ENCODE measurements at places on chromosomes 11 and 22.

GRCh38 chr22:46676479-46676878 lies 56.3 kb downstream of the GRAMD4 start:
- no peak for DNase-seq

DNA sequence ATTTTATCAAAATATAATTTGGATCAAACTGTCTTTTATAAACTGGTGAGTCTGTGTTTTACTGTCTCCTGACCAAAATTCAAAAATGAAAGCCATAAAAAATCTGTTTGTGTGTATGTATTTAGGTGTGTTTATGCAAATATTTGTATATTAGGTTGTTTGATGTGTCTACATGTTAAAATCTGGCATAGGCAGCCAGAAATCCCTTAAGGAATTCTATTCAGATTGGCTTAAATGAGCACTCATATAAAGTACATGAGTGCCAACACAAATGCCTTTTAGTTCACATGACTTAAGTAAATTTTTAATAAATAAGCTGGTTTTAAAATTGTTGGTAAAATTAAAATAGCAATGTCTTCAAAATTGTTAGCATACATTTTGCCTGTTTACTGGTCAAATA lies 133.3 kb upstream of the GUCY1A2 start:
- DNase-seq = no peak

GRCh38 chr11:131662317-131662972 lies 292.0 kb downstream of the NTM start:
- no peak for DNase-seq

- DNase-seq = no peak
These were observed 81.8 kb upstream of the SHANK2 start for GRCh38 chr11:71334191-71334590.

DNA sequence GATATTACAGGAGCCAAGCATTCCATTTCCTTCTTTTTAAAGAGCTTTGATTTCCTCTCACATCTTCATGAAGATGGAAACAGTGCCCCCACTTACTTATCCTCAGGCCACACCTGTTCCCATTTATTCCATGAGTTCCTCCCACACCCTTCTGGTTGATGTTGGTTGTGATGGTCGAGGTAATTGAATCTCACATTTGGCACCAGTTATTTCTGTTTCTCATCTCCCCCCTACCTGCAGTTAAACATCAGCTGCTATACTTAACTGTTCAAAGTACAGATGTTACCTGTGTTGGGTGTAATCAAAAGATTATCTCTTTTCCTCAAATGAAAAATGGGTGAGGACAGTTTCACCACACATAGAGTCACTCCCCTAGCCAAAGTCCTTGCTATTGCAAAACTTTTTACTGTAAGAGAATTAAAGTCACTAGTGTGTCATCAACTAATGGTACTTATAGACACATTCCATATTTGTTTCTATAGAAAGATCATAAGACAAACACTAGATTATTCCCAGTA lies 1.9 kb downstream of the TMEM45B start:
- DNase-seq = no peak

GRCh38 chr11:39725081-39725480 lies 1734.4 kb downstream of the LRRC4C start:
- no peak for DNase-seq

GRCh38 chr11:114953039-114953438 lies 274.7 kb downstream of the NXPE2 start:
- DNase-seq = no peak

DNA sequence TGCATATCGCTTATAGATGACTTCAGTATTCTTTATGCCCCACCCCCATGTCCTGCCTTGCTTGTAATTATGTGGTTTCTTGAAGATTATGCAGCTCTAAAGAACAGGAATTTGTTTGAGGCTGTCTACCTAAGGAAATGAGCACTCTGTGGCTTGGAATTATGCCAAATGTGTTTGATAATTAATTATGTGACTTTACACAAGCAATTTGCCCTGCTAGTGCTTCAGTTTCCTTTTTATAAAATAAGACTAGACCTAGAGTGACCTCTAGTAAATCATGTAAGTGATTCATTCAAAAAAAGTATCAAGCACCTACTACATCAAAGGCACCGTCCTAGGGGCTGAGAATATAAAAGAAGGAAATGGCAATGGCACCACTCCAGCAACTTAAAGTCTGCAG lies 491.5 kb upstream of the KIRREL3 start:
- DNase-seq = no peak

GRCh38 chr11:113201054-113201818 lies 113.1 kb upstream of the TTC12 start:
- no peak for DNase-seq

DNA sequence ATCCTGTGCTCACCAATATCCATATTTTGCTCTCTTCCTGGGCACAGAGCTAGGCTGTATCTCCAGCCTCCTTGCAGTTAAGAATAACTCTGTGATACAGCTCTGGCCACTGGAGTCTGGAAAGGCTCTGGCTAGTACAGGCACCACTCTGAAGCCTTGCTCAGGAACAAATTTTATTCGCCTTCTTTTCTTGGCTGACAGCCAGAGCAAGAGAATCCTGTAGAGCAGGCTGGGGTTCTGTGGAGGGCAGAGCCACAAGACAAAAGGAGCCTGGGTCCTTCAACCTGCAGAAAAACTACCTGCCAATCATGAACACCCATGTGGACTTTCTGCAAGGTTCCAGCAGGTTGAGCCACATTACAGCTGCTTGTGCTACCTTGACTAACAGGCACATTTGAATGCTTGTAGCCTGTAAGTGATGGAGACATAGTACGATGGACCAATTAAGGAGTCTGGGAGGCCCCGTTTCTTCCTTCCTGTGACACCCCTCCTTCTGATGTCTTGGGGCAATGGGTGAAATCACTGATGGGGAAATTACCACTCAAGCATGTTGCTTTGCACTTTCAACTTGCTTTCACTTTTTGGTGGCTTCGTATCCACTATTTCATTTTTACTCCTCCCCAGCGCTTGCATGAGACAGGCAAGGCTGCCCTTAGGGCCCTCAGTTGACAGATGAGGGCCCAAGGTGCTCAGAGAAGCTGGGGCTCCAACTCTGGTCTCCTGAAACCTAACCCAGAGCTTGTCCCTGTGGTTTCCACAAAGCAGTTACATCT lies 267.2 kb upstream of the SYN3 start:
- no peak for DNase-seq

DNA sequence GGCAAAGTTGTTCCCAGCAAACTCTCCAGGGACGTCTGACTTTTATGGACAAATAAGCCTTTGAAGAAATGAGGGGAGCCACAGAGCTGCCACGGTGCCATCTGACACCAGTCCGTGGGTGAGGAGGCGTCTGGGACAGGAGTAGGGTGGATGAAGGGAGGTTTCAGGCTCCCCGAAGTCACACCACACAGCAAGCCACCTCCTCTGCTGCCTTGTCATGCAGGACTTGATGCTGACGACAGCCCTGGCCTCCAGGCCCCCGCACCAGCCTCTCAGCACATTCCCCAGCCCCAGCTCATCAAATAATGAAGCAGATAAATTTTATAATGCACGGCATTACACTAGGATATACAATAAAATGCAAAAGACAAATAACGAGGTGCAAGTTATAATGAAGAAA lies 156.5 kb downstream of the CEP164 start:
- DNase-seq = no peak

GRCh38 chr11:769887-770641 lies 7.2 kb downstream of the GATD1 start:
- DNase-seq = no peak

GRCh38 chr11:60377401-60378136 lies 763 bp upstream of the MS4A7 start:
- DNase-seq = no peak

- no peak for DNase-seq
These were observed 1059.7 kb downstream of the OPCML start for GRCh38 chr11:132472411-132473172.

DNA sequence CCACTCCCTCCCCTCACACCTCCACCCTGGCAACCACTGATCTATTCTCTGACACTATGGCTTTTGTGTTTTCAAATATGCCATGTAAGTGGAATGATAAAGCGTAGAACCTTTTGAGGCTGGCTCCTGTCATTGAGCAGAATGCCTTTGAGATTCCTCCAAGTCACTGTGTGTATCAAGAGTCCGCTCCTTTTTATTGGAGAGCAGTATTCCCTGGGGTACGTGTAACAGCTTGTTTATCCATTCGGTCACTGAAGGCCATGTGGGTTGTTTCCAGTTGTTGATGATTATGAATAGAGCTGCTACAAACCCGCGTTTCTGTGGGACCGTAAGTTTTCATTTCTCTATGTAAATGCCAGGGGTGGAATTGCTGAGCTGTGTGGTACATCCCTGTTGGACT lies 10.3 kb downstream of the TP53I11 start:
- DNase-seq = no peak

DNA sequence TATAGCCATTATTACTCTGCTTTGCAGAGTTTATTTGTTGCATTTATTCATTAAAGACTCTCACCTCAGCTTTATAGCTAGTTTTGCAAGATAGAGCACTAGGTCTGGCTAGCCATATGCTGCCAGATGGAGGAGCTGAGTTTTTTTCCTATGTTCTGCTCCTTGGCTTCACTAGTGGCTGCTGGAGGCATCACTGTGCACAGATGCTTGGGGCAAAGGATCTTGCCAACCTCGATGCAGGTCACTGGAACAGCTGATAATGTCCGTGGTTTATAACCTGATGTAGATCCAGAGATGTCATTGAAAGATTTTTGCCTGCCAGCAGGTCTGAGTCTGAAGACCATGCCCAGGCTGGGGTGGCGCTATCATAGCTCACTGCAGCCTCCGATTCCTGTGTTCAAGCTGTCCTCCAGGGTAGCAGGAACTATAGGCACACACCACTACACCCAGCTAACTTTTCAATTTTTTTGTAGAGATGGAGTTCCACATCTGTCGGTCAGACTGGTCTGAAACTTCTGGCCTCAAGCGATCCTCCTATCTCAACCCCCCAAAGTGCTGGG lies 63.2 kb downstream of the PACS1 start:
- DNase-seq = no peak

DNA sequence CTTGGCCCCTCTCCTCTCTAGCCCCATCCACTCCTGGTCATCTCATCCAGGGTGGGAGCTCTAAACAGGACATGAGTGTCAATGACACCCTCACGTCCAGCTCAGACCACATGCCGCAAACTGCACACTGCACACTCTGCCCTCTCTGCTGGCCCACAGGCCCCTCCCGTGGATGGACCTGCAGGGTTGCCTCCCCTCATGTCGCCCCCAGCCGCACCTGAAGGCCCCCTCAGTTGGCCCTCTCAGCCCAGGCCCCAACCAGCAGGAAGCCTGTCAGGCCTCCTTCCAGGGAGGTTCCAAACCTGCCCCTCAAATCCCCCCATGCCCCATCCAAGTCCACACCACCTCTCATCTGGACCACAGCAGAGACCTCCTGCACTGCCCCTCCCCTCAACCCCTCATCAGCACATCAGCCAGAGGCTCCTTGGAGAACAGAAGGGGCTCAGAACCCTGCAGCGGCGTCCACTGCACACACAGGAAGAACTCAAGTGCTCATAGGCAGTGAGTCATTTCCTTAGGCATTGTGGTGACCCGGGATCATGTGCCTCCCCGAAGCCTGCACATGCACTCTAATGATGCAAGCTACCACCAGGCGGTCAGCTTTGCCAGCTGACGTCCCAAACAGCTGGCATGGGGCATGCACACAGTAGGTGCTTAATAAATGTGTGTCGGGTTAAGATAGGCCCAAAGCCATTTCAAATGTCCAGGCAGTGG lies 12.9 kb upstream of the CDKN1C start:
- DNase-seq = no peak

GRCh38 chr11:26778000-26778757 lies 56.3 kb upstream of the SLC5A12 start:
- no peak for DNase-seq

DNA sequence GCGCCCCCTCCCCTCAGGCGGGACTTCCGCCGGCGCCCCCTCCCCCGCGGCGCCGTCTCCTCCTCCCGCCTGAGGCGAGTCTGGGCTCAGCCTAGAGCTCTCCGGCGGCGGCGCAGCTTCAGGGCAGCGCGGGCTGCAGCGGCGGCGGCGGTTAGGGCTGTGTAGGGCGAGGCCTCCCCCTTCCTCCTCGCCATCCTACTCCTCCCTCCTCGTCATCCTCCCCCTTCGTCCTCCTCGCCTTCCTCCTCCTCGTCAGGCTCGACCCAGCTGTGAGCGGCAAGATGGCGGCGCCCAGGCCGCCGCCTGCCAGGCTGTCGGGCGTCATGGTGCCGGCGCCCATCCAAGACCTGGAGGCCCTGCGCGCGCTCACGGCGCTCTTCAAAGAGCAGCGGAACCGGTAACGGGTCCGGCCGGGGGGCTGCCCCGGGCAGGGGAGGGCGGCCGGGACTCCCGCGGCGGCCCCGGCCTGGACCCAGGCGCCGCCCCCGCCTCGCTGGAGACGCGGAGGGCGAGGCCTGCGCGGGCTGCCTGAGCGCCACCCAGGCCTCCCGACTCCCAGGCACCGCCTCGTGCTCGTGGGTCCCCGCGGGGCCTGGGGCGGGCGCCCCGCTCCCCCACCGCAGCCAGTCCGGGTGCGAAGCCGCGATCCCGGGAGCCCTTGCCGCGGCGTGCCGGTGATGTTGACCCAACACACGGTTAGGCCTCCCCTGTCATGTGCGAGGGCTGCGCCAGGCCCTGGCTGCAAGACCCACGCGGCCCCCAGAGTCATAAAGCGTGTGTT lies at the start of gene ATXN10:
Gene ATXN10, plus strand, starts transcription at position 52 of the 781 bp plus-strand sequence. Its CDS starts 230 bp downstream, at position 282.
- peak; percentile 28 for DNase-seq

DNA sequence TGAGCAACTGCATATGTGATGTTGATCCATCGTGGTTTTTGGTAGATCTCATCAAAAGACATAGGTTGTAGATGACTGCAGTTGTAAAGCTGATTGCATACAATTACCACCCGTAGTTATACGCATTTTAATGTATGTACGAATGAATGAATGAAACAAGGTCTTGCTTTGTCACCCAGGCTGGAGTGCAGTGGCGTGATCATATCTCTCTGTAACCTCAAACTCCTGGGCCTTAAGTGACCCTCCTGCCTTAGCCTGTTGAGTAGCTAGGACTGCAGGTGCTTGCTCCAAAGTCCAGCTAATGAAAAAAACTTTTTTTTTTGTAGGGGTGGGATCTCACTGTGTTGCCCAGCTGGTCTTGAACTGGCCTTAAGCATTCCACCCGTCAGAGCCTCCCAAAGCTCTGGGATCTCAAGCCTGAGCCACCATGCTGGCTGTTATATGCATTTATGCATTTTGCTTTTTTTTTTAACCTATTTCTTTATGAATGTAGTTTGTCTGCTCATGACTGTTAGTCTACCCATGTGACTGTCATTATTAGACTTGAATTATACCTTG lies 53.5 kb downstream of the PPP6R3 start:
- DNase-seq = no peak
